ENCODE measurements at places on chromosomes 3 and 15.
A peak's percentile ranks its signal among the peaks of the same experiment; 100 is the strongest.

DNA sequence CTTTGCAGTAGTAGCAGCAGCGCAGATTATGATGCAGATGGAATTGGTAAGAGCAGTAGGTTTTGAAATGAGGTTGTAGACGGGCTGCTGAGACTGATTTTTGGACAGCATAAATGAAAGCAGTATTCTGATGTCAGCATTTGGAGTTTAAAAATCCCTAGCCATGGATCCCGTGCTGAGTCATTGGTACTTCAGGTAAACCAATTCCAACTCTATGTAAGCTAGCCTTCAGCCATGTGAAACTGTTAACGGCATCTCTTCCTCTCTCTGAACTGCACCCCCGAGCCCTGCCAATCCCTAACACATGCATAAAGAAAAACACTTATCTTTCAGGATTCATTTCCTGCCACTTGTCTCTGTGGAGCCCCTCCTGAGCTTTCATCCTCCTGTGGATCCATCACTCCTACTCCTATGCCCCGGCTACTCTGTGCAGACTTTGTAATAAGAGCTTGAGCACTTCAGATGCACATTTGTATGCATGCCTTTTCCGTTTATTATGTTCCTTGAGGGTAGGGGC, 119.0 kb downstream of the AKAP13 start:
- no peak overlapping the region for H3K4me3 ChIP-seq
- H3K27me3 ChIP-seq, result no peaks in the 10 kb centered on the region
- H3K4me1 ChIP-seq, result peaks cover 65% of the 10 kb centered on the region
- no peak for DNase-seq
- H3K36me3 ChIP-seq, result peaks cover under 1% of the 10 kb centered on the region

DNA sequence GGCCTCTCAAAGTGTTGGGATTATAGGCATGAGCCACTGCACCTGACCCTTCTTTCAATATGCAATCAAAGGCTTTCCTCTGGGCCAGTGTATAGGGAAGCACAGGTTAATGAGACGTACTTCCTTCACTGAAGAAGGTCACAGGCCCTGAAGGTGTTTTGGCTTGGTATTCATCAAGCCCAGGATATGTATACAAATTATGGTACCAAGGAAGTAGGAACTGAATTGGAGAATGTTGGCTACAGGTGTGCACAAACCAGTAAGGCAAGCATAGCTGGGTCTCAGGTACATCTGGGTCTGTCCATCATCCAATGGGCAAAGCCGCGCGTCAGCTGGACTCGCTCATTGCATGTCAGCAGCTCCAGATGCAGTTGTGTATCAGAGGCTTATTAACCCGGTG, 237.9 kb downstream of the ADAMTS17 start:
- no peaks in the 10 kb centered on the region for H3K27me3 ChIP-seq
- H3K36me3 ChIP-seq, result peaks cover 1% of the 10 kb centered on the region
- no peak for DNase-seq
- no peak overlapping the region for H3K4me3 ChIP-seq

DNA sequence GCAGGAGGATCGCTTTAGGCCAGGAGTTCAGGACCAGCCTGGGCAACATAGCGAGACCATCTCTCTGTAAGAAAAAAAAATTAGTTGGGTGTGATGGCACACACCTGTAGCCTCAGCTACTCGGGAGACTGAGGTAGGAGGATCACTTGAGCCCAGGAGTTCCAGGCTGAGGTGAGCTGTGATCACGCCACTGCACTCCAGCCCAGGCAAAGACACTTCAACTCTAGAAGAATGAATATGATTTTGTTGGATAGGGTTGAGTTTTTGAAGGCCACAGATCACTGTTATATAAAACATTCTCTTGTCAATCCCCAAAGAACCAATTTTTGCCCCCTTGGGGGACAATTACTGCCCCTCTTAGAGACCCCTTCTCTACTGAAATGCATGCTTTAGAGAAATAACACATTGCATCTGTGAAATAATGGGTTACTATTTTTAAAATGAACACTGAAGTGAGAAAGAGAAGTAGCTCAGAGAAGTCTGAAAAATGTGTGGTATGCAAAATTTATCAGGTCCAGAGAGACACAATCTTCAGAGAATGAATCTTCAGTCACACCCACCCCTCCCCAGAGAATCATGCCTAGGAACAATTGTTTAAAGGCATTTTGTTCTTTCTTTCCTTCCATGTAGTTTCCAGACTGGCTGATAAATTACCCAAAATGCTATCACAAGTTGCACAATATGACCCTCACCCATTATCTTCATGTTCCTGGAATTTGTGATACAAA, 42.7 kb downstream of the METTL6 start:
- H3K36me3 ChIP-seq, result no peaks in the 10 kb centered on the region
- H3K4me1 ChIP-seq, result peaks cover 7% of the 10 kb centered on the region
- no peak for DNase-seq
- no peaks in the 10 kb centered on the region for H3K27me3 ChIP-seq
- H3K4me3 ChIP-seq, result no peak overlapping the region
- peak overlapping the region; percentile 32 for H3K27ac ChIP-seq

DNA sequence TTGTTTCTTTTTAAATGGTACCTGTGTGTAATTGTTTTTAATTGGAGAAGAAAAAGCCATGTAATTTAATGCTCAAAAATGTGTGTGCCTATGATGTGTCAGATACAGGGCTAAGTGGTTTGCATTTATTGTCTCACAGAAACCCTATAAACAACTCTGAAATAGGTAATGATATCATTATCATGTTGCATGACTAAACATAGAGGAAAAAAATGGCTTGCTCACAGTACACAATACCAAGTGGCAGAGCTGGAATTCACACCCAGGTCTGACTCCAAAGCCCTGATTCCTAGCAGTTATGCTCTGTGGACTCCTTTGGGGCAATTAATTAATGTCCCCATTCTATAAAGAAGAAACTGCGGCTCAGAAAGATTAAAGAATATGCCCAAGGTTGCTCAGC, 237.4 kb upstream of the TRIM42 start:
- H3K36me3 ChIP-seq, result no peaks in the 10 kb centered on the region
- no peak overlapping the region for H3K4me3 ChIP-seq
- H3K27me3 ChIP-seq, result peaks cover 30% of the 10 kb centered on the region
- DNase-seq, result no peak
- H3K27ac ChIP-seq, result no peak overlapping the region

GRCh38 chr3:197495499-197495898, 60.3 kb downstream of the BDH1 start:
- H3K27ac ChIP-seq, result no peak overlapping the region
- no peaks in the 10 kb centered on the region for H3K36me3 ChIP-seq

DNA sequence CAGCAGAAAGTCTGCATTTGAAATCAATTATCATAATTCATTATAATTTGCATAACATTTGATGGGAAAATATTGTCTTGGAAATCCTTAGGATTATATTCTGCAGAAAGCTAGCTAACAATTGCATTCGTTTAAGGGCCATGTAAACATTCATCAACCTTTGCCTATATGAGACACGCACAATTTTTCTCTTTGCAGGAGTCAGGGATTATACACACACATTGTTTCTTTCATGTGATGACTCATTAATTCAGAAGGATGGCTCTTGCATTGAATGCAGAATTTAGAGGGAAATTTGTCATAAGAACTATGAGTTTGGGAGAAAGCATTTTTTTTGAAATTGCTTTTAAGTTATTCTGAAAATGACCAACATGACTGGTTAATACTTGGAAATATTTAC, 844.7 kb downstream of the DIPK2A start:
- no peaks in the 10 kb centered on the region for H3K4me1 ChIP-seq
- H3K36me3 ChIP-seq, result no peaks in the 10 kb centered on the region
- DNase-seq, result no peak
- H3K4me3 ChIP-seq, result no peak overlapping the region
- H3K27me3 ChIP-seq, result no peaks in the 10 kb centered on the region

GRCh38 chr3:12935023-12935860, 93.9 kb upstream of the RPL32 start:
- H3K4me1 ChIP-seq, result peaks cover 31% of the 10 kb centered on the region
- H3K36me3 ChIP-seq, result peaks cover 28% of the 10 kb centered on the region
- H3K4me3 ChIP-seq, result no peak overlapping the region
- no peak for DNase-seq
- no peak overlapping the region for H3K27ac ChIP-seq

- no peak overlapping the region for H3K4me3 ChIP-seq
- no peak for DNase-seq
- H3K27ac ChIP-seq, result no peak overlapping the region
- no peaks in the 10 kb centered on the region for H3K4me1 ChIP-seq
- peaks cover 29% of the 10 kb centered on the region for H3K27me3 ChIP-seq
These were observed 324.7 kb downstream of the SHQ1 start for GRCh38 chr3:72523429-72524151.

- H3K27ac ChIP-seq, result no peak overlapping the region
- no peak overlapping the region for H3K4me3 ChIP-seq
- no peaks in the 10 kb centered on the region for H3K27me3 ChIP-seq
- H3K4me1 ChIP-seq, result peaks cover 13% of the 10 kb centered on the region
- H3K36me3 ChIP-seq, result peaks cover 9% of the 10 kb centered on the region
- no peak for DNase-seq
These were observed 16.8 kb downstream of the RPUSD3 start for GRCh38 chr3:9826815-9827573.

- no peaks in the 10 kb centered on the region for H3K27me3 ChIP-seq
- DNase-seq, result no peak
- no peak overlapping the region for H3K4me3 ChIP-seq
- no peaks in the 10 kb centered on the region for H3K4me1 ChIP-seq
- H3K27ac ChIP-seq, result no peak overlapping the region
- peaks cover 5% of the 10 kb centered on the region for H3K36me3 ChIP-seq
These were observed 71.5 kb downstream of the ETFA start for GRCh38 chr15:76239786-76240185.

- H3K4me3 ChIP-seq, result peak overlapping the region; percentile 72
- H3K27me3 ChIP-seq, result peaks cover 26% of the 10 kb centered on the region
- H3K27ac ChIP-seq, result no peak overlapping the region
- DNase-seq, result no peak
- H3K36me3 ChIP-seq, result peaks cover 2% of the 10 kb centered on the region
These were observed 1.8 kb downstream of the RBMS3 start for GRCh38 chr3:29282427-29283230.

DNA sequence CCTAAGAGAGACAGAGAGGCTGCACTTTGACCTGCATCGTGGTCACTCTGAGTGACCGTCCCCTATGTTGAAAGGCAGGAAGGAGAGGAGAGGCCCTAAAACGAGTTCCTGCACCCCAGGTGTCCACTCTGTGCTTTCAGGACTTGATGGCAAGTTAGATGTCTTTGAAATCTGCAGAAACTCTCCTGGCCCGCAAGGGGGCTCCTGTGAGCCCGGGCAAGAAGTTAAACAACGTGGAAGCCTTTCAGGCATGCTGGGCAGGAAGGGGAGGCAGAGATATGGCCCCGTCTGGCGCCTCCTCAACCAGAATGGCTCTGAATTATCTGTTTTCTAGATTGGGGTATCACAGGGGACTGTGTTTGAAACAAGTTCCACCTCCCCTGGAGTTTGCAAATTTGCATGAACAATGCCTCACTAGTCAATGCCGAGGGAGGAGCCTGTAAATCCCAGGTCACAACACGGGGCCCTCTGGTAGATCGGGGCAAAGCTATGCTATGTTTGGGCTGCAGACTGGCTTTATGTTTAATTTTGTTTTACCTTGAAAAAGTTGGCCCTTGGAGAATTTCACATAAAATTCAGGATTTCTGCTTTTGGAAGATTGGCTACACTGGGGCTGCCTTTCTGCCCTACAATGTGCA, 9.8 kb downstream of the CTXND1 start:
- H3K27ac ChIP-seq, result no peak overlapping the region
- H3K36me3 ChIP-seq, result no peaks in the 10 kb centered on the region
- no peak for DNase-seq
- no peak overlapping the region for H3K4me3 ChIP-seq

GRCh38 chr3:38588995-38589937, 60.2 kb downstream of the SCN5A start:
- no peaks in the 10 kb centered on the region for H3K4me1 ChIP-seq
- H3K36me3 ChIP-seq, result no peaks in the 10 kb centered on the region
- H3K4me3 ChIP-seq, result no peak overlapping the region
- H3K27me3 ChIP-seq, result peaks cover 38% of the 10 kb centered on the region
- DNase-seq, result no peak

- no peak for DNase-seq
- peaks cover 2% of the 10 kb centered on the region for H3K4me1 ChIP-seq
- no peaks in the 10 kb centered on the region for H3K27me3 ChIP-seq
- H3K27ac ChIP-seq, result no peak overlapping the region
These were observed 4.5 kb upstream of the ZNF280D start for GRCh38 chr15:56737791-56738190.

GRCh38 chr3:136512381-136512780, 239.8 kb downstream of the STAG1 start:
- H3K27me3 ChIP-seq, result no peaks in the 10 kb centered on the region
- peaks cover 9% of the 10 kb centered on the region for H3K36me3 ChIP-seq
- peaks cover 22% of the 10 kb centered on the region for H3K4me1 ChIP-seq
- H3K27ac ChIP-seq, result no peak overlapping the region
- no peak overlapping the region for H3K4me3 ChIP-seq

DNA sequence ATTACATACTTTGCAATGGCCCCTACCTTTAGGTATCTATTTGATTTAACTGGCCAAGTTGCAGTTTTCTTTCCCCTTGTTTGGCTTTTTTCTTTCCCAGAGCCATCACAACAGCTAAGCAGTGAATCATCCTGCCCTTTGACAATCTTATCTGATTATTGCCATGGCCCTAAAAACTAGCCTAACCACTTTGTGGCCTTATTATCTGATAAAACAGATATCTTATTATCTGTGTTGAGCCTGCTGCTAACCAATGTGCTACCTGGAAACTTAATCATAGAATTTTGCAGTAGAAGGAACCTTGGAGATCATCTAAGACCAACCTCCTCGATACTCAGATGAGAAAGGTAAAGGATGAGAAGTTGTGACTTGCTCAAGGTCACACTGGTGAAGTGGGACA, 37.1 kb downstream of the EIF4E3 start:
- H3K27ac ChIP-seq, result no peak overlapping the region
- H3K27me3 ChIP-seq, result no peaks in the 10 kb centered on the region
- no peaks in the 10 kb centered on the region for H3K4me1 ChIP-seq
- no peak for DNase-seq
- H3K36me3 ChIP-seq, result peaks cover 46% of the 10 kb centered on the region

DNA sequence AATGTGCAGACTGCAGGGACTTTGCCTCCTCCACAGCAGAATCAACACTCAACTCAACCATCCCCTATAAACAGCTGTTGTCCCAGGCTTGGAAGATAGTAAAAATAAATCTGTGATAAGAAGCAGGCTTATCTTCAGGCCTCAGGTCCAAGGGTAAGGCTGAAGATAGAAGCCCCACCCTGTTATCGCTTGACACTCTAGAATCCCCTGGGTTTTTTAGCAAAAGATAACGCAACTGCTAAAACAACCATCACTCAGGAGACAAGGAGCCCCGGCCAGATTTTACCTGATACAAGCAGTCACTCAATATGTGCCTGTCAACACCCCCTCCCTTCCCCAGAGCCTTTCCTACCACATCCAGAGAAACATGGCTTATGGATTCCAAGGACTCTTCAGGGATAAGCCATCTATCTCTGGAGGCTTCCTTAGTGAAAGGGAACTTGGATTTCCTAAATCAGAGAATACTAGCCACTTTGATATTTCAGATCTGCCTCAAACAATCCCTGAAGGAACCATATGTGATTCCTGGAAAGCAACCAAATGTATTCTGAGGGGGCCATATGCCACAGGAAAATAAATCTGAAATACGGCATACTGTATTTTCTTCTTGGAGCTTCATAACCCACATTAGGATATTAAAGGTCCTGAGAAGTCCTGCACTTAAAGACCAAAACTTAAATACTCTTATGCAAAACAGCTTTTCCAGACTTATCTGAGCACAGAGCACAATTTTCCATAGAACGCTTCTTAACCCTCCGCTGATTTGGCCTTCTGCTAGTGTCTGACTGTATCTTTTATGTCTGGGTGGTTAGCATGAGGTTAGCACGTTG, 60.4 kb downstream of the LYZL4 start:
- peaks cover 23% of the 10 kb centered on the region for H3K27me3 ChIP-seq
- no peak overlapping the region for H3K4me3 ChIP-seq
- no peaks in the 10 kb centered on the region for H3K36me3 ChIP-seq
- H3K4me1 ChIP-seq, result peaks cover 19% of the 10 kb centered on the region

Measured in central memory CD8-positive, alpha-beta T cell (primary cell).